ENCODE measurements at places on chromosomes 3 and 15.

GRCh38 chr3:72818905-72819304 lies 29.3 kb downstream of the SHQ1 start:
- no peak for DNase-seq

GRCh38 chr3:147246906-147247305 lies 159.4 kb downstream of the ZIC4 start:
- no peak for DNase-seq

GRCh38 chr3:126355777-126356372 lies 1.3 kb downstream of the KLF15 start:
- DNase-seq: no peak

- no peak for DNase-seq
Observed at GRCh38 chr3:148648685-148649352, 48.9 kb upstream of the AGTR1 start.

DNA sequence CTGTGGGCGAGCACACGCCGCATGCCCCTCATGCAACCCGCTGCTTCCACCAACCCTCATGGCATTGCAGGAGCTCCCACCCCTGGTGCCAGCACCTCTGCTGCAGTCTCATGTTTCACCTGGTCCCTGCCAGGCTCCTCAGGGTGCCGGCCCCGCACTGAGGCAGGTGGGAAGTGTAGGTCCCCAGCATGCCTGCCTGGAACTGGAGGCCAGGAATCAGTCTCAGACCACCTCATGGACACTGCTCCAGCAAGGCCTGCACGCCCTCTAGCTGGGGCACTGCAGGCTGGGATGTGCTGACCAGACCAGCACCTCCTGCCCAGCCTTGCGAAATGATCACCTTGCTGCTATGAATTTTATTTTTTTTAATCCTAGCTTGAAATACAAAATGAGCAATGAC lies 39.1 kb downstream of the OCA2 start:
- DNase-seq: no peak
